ENCODE measurements at places on chromosomes 5 and 9.

- DNase-seq: peak; percentile 66
Measured at GRCh38 chr9:122402403-122402871, 31.6 kb downstream of the PTGS1 start.

DNA sequence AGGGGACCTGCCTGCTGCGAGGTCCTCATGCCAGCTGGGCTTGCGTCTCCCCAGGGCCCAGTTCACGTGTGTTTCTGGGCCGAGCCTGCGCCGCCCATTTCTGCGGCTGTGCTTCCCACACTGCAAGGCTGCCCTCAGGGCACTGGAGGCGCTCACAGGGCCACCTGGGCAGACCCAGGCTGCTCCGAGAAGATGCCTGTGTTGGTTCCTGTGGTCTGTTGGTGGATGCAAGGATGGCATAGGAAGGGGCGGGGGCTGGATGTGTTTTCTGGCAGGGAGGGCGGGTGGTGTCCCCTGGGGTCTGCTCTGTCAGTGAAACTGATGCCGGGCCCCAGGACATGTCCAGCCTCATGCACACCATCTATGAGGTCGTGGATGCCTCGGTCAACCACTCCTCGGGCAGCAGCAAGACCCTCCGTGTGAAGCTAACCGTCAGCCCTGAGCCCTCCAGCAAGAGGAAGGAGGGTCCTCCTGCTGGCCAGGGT, 25.9 kb downstream of the NKD2 start:
- DNase-seq: no peak

GRCh38 chr9:136092741-136093140, 2.3 kb downstream of the NACC2 start:
- no peak for DNase-seq

DNA sequence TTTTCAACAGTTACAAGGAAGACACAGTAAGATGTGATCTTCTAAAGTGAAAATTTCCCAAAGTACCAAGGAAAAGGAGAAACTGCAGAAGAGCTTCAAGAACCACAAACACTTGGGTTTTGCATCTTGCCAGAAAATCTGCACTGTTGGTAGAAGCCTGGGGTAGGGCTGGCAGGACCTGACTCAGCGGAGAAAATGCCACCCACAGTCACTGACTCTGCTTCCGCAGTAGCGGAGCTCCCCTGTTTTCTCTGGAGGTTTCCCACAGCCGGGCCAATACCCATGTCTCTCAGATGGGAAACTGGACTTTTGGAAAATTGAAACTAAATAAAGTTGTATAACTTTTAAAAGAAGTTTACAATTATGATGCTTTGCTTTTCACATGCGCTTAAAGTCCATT, 104.2 kb downstream of the MEF2C start:
- DNase-seq: no peak

DNA sequence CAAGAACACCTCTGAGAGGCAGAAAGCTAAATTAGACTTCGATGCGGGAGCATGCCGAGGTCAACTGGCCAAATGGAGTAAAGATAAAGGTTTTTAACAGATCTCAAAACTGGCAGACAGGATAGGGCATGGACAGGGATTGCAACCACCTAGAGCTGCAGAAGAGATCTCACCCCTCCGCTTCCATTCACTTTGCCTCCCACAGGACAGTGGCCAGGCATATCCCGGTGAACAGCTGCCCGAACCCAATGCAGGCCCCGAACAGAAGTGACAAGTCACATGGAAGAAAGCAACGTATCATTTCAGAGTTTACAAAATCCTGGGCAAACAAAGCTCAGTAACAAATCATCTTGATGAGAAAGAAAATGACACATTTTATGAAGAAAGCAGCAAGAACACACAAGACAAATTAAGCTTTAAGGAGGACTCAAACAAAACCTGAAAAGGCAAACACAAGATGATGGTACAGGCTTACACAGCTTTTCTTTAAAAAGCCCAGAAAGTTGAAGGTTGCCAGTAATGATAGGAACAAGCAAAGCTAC, 18.4 kb downstream of the RNF130 start:
- no peak for DNase-seq

DNA sequence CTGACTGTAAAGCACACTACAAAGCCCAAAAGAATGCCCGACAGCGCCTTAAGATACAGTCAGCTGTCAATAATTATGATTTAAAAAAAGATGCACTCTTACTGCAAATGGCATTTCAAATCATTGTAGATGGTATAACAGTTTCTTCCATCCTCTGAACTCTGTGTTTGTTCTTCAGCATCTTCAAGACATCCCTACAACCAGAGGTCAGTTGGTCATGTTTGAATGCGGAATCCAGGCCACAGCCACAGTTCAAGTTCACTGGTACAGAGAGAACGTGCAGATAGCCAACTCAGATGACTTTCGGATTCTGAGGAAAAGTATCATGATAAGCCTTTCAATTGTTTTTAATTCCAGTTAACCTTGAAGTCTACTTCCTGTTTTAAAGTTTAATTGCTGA, 8.7 kb upstream of the MYOT start:
- DNase-seq: no peak

DNA sequence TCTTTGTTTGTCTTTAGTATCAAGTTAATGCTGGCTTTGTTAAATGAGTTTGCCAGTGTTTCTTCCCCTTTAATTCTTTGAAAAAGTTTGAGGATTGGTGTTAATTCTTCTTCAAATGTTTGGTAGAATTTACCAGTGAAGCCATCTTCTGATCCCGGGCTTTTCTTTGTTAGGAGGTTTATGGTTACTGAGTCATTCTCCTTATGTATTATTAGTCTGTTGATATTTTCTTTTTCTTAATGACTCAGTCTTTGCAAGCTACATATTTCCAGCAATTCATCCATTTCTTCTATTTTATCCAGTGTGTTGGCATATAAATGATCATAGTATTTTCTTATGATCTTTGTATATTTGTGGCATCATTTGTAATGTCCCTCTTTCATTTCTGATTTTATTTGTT, 74.5 kb upstream of the SPINK5 start:
- DNase-seq: no peak

GRCh38 chr9:120894321-120895148, 17.5 kb upstream of the PHF19 start:
- DNase-seq: no peak

- DNase-seq: no peak
Measured at GRCh38 chr5:88452820-88453219, 184.2 kb upstream of the TMEM161B start.

All from activated CD8-positive, alpha-beta memory T cell treated with anti-CD3 and anti-CD28 coated beads, Interleukin-2, amount 10 ng/mL, durations not matched to agents 7 days and 5 days (primary cell).